ENCODE measurements at places on chromosomes 13 and 19.

DNA sequence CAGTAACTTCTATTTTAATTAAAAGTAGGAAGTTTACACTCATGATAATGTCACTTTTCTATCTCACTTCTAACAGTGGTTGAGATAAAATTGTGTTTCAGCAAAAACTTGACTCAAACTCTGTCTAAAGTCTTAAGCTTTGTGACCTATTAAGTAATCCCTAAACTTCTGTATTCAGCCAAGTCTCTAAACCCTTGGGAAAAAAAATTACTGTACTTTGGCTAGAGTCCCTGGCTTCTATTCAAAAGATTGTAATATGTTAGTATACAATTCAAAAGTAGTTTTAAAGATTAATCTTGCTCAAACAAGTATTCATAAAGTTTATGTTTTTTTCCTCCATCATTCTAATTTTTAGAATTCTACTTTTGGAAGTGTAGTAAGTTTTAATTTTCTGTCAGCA is 1248.8 kb downstream of the UQCRFS1 start:
- no peak for DNase-seq

GRCh38 chr13:97030705-97031452 is 36.6 kb upstream of the OXGR1 start:
- DNase-seq: no peak

DNA sequence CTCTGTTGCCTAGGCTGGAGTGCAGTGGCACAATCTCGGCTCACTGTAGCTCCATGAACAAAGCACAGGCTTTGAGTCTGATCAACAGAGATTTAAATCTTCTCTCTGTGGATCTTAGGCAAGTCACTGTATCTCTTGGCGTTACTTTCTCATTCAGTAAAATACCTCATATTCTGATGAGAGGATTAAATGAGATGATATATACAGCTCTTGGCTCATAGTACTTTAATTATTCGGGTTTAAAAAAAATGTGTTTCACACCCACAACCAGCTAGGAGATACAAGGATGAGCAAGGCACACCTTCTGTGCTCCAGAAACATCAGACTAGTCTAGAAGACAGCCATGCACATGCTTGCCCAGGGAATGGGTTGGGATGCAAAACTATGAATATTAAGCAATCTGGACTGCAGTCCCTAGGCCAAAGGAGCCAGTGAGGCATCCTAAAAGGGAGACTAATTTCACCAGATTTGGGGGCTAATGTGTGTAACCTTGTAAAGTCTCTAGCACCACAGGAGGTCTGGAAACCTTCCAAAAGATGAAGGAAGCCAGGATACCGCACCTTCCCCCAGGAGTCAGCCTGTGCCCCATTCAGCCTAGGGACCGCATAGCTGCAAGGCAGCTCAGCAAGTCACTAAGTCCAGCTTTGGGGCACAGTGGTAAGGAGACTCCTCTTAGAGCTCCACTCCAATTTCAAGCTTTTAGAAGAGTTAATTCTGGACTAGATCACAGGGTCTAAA is 2.5 kb downstream of the VPS36 start:
- no peak for DNase-seq

DNA sequence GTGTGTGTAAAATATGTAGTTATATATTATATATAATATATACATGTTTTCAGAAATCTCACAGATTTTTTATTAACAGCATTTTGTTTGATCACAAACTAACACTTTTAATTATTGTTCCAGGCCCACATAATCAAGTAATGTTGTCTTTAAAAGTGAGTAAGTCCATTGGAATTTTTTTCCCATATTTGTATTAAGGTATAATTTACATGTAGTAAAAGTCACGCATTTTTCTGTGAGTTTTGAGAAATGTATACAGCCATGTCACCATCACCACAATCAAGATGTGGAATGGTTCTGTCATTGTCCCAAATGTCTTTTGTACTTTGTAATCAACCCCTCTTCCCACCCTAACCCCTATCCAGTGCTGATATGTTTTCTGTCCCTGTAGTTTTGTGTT is 120.0 kb upstream of the RFC3 start:
- no peak for DNase-seq

GRCh38 chr13:45594764-45595163 is 20.8 kb downstream of the ERICH6B start:
- no peak for DNase-seq

DNA sequence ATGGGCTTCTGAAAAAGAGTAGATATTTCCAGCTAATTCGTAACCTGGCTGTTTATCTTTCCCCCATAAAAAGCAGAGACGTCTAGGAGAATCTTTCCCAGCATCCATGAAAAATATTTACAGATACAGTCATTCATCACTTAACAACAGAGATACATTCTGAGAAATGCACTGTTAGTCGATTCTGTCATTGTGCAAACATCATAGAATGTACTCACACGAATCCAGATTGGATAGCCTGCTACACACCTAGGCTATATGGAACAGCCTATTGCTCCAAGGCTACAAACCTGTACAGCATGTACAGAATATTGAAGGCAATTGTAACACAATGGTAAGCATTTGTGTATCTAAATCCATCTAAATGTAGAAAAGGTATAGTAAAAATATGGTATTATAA is 530.2 kb upstream of the NBEA start:
- no peak for DNase-seq

- DNase-seq: no peak
Observed at GRCh38 chr13:106918557-106918860, 350.6 kb upstream of the ARGLU1 start.

DNA sequence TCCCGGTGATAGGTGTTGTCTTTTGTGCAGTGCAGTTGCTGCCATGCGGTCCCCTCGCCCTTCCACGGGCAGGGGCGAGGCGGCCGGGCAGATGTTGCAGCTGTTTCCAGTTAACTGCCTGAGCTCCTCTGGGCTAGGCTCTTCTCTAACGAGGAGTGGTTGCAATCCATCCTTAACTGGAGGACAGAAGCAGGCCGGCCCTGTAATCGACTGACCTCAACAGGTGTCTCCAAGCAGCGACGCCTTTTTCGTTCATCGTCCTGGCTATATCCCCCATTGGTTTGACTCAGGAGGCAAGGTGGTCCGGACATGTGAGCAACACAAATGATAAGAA is 1.9 kb upstream of the TSC22D1 start:
- DNase-seq: no peak

GRCh38 chr19:28828276-28828870 is 384.6 kb downstream of the UQCRFS1 start:
- no peak for DNase-seq

- DNase-seq: no peak
Observed at GRCh38 chr13:55869648-55870047, 1271.1 kb upstream of the PRR20A start.

DNA sequence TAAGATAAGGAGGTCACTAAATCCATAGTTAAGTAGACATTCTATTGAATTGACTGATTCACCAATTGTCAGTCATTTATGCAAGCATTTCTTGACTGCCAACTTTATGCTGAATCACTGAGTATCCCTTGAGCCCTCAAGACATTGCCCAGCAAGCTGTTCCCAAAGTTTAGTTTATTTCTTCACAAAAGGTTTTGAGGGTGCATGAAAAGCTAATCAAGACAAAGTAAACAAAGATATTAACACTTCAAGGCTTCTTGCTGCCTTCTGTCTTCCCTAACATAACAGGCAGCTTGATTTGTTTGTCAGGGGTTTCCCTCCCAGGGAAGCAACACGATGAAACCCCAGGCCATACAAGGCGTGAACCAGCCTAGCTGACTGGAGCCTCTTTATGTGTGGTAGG is 374.4 kb downstream of the SPRY2 start:
- no peak for DNase-seq

DNA sequence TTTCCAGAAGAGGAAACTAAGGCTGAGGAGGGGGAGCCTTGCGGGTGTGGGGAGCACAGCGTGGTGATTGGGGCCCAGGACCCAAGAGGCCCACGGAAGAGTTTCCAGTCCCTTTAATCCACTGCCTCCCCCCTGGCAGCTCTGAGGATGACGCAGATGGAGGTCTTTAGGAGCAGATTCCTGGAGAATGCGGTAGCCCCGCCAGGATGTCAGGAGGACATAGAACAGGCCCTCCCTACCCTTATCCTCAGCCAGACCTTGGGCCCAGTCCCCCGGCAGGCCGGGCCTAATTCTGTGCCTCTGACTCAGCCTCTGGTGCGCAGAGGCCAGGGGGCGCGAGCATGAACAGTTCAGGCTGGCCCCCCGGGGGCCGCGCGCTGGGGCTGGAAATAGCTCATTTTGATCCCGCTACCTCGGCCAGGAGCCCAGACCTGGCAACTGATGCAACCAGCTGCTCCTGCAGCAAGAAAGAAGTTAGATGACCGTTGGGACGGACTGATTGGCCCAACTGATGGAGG is 461 bp upstream of the HSPB6 start:
- no peak for DNase-seq
